ENCODE measurements at places on chromosomes 4 and X.

DNA sequence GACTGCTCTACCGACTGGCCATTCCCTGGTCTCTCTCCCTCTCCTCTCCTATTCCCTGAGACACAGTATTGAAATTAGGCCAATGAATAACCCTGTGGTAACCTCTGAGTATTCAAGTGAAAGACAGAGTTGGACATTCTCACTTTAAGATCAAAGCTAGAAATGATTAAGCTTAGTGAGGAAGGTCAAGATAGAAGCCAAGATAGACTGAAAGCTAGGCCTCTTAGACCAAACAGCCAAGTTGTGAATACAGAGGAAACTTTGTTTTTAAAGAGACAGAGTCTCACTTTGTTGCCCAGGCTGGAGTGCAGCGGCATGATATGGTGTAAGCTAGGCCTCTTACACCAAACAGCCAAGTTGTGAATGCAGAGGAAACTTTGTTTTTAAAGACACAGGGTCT is 64.6 kb downstream of the KDM6A start:
- DNase-seq, result no peak

- DNase-seq, result no peak
These were observed 295.0 kb upstream of the NR3C2 start for GRCh38 chr4:148737061-148737770.

GRCh38 chr4:7190691-7191545 is 1.4 kb upstream of the SORCS2 start:
- DNase-seq, result no peak

GRCh38 chrX:153848325-153848724 is 18.0 kb upstream of the PDZD4 start:
- no peak for DNase-seq

- no peak for DNase-seq
These were observed 170.6 kb upstream of the GK2 start for GRCh38 chr4:79578606-79579005.

DNA sequence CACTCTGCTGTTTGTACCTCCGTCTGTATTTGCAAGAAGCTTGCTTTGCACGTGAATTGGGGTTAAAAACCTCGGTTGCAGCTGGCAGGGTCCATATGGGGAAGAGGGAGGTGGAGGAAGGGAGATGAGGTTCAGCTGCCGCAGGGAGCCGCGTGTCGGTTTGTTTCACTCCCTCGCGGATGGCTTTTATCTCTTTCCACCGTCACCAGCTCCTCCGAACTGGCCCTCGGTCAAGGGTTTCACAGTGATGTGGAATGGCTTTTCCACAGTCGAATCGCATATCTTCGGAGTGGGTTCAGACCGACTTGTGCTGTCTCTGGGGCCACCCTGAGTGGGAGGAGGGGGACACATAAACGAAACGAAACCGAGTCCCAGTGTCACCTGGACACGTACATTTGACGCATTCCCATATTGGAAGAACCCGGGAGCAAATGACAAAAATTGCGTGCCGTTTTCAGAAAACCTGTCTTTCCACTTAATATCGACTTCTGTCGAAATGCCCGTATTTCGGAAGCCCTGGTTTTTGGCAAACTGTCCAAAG is 929 bp downstream of the ZBTB33 start:
- no peak for DNase-seq

- no peak for DNase-seq
These were observed 1336.5 kb downstream of the PCDH19 start for GRCh38 chrX:99073551-99073950.

DNA sequence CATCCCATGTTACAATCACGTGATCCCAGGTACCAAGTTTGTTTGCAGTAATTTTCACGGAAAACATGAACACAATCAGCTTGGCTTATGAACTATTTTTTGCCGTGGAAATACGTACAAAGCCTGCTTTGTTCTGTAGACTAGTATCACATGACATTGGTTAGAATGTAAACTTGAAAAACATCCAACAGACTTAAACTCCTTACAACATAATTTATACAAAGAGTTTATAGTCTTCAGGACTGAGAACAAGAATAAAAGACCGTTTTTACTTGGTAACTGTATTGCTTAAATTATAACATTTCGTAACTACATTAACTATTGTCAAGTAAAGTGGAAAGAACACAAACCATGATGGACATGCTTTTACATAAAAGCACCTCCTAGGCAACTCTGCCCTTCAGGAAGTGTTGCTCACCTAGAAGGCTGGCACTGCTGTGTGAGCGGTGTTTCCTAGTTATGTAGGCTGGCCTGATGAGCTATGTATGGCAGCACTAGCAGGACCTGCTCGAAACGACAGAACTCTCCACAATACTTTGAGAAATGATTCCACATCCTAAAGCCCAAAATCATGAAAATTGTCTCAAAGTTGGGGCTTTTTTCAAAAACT is 41.8 kb upstream of the WDR1 start:
- peak; percentile 18 for DNase-seq

DNA sequence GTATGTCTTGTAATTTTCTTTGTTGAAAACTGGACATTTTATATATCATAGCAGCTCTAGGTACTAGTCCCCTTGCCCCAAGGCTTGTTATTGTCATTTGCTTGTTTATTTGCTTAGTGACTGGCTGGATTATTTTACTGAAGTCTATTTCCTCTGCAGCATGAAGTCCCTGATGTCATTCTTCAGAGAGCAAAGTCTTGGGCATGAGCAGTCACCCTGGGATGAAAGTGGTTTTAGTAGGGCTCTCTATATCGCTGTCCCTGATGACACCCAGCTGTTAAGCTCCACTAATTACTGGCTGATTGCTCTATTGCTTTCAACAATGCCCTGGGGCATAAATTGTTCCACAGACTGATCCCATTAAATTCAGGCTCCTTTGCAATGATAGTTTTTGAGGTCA is 113.5 kb upstream of the USP9X start:
- DNase-seq, result no peak

DNA sequence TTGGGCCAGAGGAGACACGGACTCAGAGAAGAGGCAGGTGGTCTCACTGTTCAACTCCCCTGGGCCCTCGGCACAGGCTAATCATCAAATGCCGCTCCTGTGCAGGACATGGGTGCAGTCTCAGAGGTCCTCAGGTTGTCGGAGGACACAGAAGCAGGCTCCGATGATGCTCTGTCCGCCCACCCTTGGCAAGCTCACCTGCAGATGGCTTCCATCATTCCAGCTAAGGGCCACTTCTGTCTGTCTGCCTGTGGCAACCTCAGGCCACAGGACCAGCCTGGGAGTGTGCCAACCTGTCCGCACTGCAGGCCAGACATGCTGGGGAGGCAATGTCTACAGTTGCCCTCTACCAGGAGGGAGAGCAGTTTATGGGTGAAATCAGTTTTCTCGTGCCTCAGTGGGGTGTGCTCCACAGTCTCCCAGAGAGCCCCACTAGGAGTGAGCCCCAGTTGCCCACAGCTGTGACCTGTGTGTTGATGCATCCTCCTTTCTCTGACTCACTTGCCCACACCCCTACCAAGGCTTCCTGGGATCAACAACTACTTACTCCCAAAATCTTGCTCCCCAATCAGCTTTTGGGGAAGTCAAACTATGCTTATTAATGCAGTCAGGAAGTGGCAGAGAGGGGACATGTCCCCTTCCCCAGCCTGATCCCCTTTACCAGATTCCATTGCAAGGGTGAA is 55.9 kb downstream of the HTRA3 start:
- no peak for DNase-seq

- DNase-seq, result no peak
These were observed 48.4 kb downstream of the MTM1 start for GRCh38 chrX:150616863-150617198.

- no peak for DNase-seq
These were observed 59.7 kb downstream of the NEIL3 start for GRCh38 chr4:177369372-177369771.

DNA sequence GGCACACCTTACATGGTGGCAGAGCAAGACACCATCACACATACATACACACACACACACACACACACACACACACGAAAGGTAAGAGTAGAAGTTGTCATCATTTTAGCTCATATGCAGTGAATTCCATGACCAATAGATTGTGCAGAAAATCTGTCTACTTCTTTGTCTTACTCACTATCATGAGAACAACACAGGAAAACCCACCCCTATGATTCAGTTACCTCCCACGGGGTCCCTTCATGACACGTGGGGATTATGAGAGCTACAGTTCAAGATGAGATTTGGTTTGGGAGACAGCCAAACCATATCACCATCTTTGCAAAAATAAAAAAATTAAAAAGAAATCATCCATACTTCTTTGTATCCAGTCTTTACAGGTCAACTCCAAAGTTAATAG is 221.1 kb downstream of the BMPR1B start:
- DNase-seq, result no peak

DNA sequence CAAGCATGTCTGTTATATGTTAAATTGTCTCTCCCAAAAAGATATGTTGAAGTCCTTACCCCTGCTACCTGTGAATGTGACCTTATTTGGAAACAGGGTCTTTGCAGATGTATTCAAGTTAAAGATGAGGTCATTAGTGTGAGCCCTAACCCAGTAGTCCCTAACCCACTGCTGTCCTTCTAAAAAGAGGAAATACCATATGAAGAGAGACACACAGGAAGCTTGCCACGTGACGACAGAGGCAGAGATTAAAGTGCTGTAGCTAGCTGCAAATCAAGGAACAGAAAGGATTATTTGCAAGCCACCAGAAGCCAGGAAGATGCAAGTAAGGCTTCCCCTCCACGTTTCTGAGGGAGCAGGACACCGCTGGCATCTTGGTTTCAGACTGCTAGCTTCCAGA is 150.1 kb downstream of the HNRNPD start:
- DNase-seq, result peak; percentile 39

DNA sequence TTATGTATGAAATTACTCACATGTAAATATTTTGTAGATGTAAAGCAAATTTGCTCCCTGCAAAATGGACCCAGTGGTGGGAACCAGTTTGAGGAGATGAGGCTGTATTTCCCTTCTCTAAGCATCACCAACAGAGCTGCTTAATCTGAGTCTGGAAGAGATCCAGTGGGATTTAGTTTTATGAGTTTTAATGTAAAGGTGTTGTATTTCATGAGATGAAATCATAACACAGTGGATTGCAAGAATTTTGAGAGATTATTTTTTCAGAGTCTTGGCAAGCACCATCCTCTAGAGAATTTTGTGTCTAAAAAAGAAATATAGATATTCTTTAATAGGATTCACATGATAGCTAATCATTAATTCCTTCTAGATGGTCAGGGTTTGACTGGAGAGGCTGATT is 35.6 kb upstream of the SFRP2 start:
- DNase-seq, result no peak

Data from T-cell (primary cell).